ENCODE measurements at places on chromosomes 11 and 22.

- no peak for DNase-seq
These were observed 26.5 kb upstream of the IGSF22 start for GRCh38 chr11:18752502-18752901.

GRCh38 chr11:117192401-117192875 lies 6.7 kb upstream of the TAGLN start:
- no peak for DNase-seq

DNA sequence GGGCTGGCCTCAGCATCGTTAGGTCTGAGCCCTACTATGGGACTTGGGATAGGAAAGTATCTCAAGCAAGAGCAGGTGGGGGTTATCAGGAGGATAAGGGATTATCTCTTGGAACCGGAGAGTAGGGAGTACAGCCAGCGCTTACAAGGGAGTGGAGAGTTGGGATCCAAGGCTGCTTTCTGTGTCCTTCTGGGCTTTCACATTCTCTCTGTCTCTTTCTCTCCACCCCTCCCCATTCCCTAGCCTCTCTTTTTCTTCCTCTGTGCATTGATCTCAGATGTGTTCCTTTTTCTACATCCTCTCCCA lies 170.2 kb downstream of the BUD13 start:
- DNase-seq, result no peak

DNA sequence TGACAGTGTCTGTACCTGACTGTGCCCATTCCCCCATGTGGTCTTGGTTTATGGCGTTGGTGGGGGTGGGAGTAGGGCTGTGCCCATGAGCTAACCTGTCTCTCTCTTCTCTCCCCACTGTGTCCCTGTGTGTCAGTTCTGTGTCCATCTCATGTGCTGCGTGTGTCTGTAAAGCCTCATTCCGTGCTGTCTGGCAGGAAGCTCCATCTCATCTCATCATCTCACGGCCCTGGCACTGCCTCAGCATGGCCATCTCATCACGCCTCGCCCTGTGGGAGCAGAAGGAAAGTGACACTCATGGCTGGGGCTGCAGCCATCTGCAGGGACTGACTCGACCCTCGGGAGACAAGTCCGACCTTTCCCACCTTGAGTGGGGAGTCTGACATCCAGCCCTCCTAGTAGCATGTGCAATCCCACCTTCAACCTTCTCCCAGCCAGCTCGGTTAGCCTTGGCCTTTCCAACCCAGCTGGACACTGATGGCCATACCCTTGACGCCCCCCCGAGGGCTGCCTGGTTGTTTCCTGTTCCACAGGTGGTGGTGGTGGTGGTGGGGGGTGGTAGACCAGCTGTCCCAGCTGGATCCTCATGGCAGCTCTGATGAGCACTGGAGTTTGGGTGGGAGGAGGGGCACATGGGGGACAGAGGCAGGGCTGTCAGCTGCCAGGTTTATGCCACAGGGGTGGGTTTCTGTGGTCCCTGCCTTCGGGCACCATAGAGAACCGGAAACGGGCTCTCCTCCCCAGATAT lies 19.0 kb downstream of the MYO18B start:
- DNase-seq, result no peak

DNA sequence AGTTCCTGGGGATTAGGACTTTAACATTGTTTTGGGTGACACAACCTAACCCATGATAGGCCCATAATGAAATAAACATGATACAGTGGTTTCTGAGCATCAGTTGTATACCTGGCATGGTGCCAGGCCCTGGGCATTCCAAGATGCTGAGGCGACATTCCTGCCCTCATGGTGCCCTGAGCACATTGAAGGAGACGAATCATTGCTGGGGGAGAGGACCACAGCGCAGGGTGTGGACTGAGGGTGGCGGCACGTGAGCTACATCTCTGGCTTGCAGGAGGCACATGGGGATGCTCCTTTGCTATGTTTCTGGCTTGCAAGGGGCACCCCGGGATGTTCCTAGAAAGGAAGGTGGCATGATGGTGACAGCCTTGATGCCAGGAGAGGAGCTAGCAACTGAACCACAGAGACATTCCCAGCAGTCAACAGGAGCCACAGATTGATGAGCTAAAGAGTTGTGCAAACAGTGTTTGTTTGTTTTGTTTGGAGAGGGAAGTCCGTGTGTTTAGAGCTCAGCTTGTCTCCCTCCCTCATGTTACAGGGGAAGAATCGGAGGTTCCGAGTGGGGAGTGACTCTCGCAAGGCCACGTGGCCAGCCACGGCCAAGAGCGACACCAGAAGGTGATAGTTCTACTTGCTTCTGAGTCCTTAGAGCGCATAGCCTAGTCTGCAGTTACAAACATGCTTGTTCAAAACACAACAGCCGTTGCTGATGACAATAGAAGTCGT lies 106.4 kb downstream of the MIAT start:
- DNase-seq, result no peak

GRCh38 chr22:44305455-44305854 lies 7.3 kb downstream of the SHISAL1 start:
- DNase-seq, result no peak

- DNase-seq, result no peak
These were observed 875.8 kb downstream of the DLG2 start for GRCh38 chr11:84751371-84751770.

DNA sequence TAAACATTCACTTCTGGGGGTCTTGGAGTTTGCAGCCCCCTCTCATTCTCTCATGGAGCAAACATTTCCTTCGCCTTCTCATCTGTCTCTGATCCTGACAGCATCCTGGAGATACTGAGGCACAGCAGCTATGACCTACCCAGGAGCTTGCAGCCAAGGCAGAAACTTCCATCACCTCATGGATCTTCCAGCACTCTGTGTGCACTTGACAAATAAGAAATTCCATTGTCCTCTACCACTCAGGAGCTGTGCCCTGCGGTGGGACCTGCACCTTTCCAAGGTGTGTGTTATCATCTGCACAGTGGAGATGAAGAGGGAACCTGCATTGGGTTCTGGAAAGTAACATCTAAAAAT lies 49.1 kb downstream of the GGTLC2 start:
- DNase-seq, result no peak

- DNase-seq, result no peak
These were observed 63.0 kb upstream of the MYEOV start for GRCh38 chr11:69230856-69231425.

DNA sequence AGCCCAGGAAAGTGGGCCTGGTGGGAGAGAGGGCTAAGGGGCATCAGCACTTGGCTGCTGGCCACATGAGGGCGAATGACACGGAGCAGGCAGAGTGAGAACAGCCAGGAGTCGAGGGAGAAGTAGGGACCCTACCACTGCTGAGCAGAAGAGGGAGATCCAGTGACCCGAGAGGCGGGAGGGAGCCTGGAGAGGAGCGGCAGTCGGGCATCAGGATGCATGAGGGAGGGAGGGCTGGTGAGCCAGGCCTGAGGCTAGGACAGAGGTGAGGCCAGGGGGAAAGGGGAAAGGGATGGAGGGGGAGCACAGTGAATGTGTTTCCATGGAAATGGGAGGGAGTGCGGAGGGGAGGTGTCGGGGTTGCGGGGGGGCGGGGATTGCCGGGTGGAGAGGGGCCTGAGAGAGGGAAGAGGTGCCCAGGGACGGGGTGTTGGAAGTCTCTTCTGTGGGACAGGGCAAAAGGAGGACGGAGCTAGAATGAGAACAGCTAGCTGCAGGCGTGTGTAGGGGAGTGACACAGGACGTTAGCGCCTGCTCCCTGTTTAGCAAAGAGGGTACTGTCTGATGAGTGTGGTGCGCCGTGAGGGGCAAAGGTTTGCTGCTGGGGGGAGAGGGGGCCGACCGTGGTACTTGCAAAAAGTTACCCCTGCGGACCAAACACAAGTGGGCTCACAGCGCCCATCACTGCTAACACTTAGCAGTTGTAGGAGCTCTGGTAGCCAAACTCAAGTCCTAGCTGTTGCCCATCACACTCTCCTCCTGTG lies 37.1 kb upstream of the WNT11 start:
- DNase-seq, result peak; percentile 34

DNA sequence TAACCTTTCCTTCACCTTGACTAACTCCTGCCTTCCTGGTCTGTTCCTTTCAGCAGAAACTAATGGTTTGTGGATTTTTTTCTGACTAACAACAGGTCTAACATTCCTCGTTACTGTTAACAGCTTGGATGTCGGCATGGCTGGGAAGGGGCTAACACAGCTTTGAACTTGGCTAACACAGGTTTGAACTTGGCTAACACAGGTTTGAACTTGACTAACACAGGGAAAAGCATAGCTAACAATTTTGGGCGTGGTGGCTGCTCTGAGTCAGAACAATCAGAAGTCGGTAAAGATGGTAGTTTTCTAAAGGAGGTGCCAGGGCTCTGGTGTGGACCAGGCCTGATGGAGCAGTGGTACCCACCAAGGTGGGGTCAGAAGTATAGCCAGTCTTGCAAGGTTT lies 16.1 kb downstream of the MIAT start:
- DNase-seq, result no peak

- no peak for DNase-seq
These were observed 519 bp downstream of the ARRB1 start for GRCh38 chr11:75350743-75351540.

- no peak for DNase-seq
These were observed 29.9 kb downstream of the PIWIL3 start for GRCh38 chr22:24744638-24745037.

- no peak for DNase-seq
These were observed 321.0 kb downstream of the DDX10 start for GRCh38 chr11:108985945-108986279.

- no peak for DNase-seq
These were observed 9.4 kb downstream of the MMP7 start for GRCh38 chr11:102521121-102521520.

DNA sequence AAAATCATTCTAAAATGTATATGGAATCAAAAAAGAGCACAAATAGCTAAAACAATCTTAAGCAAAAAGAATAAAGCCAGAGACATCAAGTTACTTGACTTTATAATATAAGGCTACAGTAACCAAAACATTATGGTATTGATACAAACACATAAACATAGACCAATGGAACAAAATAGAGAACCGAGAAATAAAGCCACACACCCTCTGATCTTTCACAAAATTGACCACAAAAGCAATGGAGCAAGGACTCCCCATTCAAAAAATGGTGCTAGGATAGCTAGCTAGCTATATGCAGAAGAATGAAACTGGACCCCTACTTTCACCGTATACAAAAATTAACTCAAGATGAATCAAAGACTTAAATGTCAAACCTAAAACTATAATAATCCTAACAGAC lies 43.2 kb downstream of the GLYATL2 start:
- DNase-seq, result no peak

DNA sequence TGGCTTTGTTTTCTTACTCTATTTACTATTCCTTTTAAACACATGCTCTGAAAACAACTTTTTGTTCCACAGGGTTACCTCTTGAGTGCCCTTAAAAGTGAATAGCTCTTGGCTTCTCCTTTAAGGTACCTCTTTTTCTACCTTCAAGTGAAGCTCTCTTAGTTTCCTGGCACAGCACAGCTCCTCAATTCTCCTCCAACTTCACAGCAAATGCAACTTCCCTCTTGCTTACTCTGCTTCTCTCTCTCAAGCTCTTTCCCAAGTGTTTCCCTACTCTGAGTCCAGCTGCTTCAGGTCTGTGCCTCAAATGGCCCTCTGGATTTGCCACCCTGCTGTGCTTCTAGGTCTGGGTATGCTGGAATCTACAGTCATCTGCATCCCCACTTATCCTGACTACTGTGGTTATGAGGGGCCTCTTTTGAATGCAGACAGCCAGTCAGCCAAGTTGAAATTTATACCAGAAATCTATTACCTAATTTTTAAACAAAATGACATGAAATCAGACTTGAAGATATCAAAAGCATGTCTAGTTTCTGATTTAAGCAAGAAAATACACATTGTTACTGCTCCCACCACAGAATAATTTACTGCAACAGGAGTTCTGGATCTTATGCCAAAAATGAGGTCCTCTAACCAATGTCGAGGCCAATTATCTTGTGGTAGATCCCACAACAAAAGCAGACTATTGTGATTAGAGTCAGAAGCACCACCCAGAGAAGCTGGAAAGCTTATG lies 371.1 kb downstream of the SOX6 start:
- no peak for DNase-seq

DNA sequence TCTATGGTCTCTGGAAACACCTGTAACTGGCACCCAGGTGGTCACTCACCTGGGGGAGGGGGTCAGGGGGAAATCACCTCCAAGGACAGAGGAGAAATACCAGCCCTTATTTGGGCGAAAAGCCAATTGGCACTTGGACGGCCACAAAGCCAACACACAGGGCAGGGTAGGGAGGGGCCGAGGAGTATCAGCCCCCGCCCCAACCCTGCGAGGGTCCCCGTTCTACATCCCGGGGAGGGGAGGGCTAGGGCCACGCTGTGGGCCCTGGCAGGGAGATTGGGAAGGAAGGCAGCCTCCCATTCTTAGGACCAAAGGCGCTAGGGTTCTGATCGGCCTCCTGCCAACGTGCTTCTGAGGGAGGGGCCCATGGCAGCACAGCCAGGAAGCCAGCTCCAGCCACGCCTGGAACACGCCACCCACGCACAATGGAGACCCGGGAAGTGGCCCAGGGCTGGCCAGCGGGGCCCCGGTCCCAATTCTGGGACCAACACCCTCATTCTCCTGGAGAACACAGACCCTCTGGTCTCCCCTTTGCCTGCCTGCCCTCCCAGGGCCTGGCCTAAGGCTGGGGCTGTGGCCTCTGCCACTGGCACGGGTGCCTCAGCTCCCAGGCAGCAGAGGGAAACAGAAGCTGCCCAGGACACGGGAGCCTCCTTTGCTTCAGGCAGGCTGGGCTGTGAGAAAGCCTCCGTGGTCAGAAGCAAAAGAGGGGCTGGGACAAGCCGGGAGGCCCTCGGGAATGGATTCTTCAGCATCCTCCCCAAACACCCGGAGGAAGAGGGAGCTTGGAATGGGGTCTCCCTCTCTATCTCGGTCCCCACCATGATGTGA lies 7.4 kb downstream of the CBX6 start:
- DNase-seq, result peak; percentile 28

Data from left hindlimb (tissue), 1 donor.